Panc1 (cell line): ENCODE measurements at places on chromosomes 16 and 17.
A peak's percentile ranks its signal among the peaks of the same experiment; 100 is the strongest.

DNA sequence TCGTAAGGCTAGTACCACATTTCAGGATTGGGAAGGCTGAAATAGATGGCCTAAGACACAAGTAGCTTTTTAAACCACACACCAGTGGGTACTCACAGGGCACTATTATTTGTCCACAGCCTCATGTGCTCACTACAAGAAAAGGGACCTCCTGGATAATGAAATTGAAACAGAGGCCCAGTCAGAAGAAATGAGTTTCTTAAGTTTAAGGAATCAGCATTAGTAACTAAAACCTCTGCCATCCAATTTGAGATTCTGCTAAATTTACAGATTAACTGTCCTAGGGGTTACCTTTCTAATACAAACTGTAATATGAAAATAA lies 3.0 kb downstream of the USP7 start:
- peaks cover 53% of the 10 kb centered on the region for H3K4me1 ChIP-seq
- H3K36me3 ChIP-seq, result peaks cover 4% of the 10 kb centered on the region; the same call in 1 of the 2 replicates
- no peaks in the 10 kb centered on the region for H3K27me3 ChIP-seq
- peak overlapping the region; percentile 72 for H3K27ac ChIP-seq
- peak overlapping the region; percentile 13 for H3K4me3 ChIP-seq

DNA sequence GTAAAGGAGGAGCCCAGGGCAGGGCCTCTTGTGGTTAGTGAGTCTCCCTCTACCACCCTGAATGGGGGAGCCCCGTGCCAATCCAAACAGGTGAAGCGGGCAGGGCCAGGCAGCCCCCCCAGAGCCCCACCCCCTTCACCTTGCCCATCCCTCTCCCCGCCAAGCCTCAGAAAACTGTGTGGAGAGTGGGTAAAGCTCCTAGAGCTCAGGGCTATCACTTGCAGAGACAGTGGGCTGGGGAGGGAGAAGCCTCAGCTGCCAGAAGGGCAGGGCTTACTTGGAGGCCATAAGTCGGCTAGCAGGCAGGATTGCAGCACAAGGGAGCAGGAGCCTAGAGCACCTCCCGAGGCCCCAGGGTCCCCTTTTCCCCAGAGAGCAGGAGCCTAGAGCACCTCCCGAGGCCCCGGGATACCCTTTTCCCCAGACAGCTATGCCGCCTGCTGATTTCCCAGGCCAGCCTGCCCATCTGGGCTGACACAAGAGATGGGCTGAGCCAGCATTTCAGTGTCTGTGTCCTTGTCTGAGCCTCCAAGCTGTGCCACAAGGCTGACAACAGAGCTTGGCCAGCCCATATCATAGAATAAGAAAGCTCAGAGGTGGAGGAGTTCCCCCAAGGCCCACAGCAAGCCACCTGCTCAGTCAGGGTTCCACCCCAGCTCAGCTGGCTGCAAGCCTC lies 6.7 kb upstream of the KRT14 start:
- no peaks in the 10 kb centered on the region for H3K27me3 ChIP-seq
- no peak overlapping the region for H3K4me3 ChIP-seq
- H3K4me1 ChIP-seq, result no peaks in the 10 kb centered on the region
- H3K27ac ChIP-seq, result no peak overlapping the region

DNA sequence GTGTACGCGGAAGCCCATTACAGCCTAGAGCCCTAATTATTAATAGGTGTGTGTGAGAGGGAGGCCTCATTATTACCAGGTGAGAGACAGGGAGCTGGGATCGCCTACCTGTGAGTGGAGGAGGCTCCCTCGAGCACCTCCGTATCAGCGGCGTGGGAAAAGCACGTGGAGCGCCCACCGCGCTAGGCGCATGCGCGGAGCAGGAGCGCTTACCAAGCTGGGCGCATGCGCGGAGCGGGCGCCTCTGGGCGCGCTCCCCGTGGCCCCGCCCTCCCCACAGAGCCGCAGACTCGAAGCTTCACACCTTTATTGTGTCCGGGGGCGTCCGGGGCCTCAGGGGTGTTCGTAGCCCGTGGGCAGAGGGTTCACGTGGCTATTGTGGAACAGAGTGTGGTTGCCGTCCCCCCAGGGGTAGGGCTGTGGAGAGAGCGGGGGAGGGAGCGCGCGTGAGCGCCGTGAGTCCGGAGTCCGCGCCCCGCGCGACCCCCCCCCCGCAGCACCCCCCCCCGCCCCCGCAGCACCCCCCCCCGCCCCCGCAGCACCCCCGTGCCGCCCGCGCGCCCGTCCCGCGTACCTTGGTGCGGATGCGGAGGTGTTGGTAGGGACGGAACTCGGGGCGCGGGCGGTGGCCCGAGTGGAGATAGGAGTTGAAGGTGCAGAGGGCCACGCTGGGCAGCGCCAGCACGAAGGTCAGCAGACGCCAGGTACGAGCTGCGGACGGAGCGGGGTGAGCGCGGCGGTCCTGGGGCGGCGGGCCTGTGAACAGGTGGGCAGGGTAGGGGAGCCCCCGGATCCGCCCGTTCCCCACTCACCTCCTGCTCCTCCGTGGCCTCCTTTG lies 500 bp downstream of the COX6A2 start:
- H3K36me3 ChIP-seq, result no peaks in the 10 kb centered on the region
- no peaks in the 10 kb centered on the region for H3K4me1 ChIP-seq
- H3K27me3 ChIP-seq, result no peaks in the 10 kb centered on the region
- DNase-seq, result no peak

- no peak for DNase-seq
- H3K36me3 ChIP-seq, result no peaks in the 10 kb centered on the region; the same call in 1 of the 2 replicates
- H3K27me3 ChIP-seq, result no peaks in the 10 kb centered on the region
- no peaks in the 10 kb centered on the region for H3K4me1 ChIP-seq
- H3K27ac ChIP-seq, result no peak overlapping the region
- H3K4me3 ChIP-seq, result no peak overlapping the region
These were observed 205.2 kb upstream of the CACNG5 start for GRCh38 chr17:66629762-66630161.

DNA sequence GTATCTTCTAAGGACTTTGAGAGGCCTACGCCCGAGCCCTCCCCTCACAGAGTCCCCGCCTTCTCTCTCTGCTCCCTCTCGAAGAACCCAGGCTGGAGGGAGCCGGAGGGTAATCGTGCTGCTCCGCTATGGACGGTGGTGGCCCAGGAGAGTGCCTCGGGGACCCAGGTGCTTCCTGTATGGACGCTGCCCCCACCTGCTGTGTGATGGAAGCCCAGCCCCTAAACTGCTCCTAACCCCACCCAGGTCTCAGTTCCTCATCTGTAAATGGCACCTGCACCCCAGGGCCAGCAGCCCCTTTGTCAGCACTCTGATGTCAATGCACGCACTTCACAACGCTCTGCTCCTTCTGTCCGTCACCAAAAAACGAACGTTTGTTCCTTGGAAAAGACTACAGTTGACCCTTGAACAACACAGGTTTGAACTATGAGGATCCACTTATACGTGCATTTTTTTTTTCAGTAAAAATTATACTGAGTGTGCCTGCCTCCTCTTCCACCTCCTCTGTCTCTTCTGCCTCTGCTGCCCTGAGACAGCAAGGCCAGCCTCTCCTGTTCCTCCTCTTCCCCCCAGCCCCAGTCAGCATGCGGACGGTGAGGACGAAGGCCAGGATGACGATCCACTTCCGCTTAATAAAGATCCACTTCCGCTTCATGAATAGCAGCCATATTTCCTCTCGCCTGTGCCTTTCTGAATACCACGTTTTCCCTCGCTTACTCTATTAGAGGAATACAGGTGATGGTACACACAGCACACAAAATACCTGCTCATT lies 118.3 kb downstream of the BANP start:
- no peaks in the 10 kb centered on the region for H3K36me3 ChIP-seq
- no peak for DNase-seq
- H3K4me3 ChIP-seq, result no peak overlapping the region
- H3K27ac ChIP-seq, result no peak overlapping the region
- no peaks in the 10 kb centered on the region for H3K4me1 ChIP-seq

DNA sequence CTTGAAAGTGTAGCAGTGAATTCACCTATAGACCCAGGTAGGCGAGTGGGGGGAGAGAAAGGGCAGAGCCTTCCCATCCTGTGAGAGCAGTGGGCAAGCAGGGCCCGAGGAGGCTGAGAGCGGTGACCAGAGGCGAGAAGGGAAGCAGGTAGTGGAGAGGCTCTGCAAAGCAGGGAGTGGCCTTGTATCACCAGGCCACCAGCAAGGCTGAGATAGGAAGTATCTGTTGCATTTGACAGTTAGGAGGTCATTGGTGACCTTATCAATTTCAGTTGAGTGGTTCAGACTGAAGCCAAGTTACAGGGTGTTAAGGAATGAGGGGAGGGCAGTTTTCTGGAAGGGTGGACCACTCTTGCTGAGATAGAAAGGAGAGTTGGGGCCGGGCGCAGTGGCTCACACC lies 10.7 kb upstream of the HSD3B7 start:
- no peak for DNase-seq
- H3K36me3 ChIP-seq, result peaks cover 19% of the 10 kb centered on the region
- H3K27me3 ChIP-seq, result no peaks in the 10 kb centered on the region
- no peaks in the 10 kb centered on the region for H3K4me1 ChIP-seq
- no peak overlapping the region for H3K27ac ChIP-seq

- no peak overlapping the region for H3K27ac ChIP-seq
- H3K4me1 ChIP-seq, result no peaks in the 10 kb centered on the region
- no peak overlapping the region for H3K4me3 ChIP-seq
These were observed 25.7 kb downstream of the CMTM4 start for GRCh38 chr16:66670691-66671388.

DNA sequence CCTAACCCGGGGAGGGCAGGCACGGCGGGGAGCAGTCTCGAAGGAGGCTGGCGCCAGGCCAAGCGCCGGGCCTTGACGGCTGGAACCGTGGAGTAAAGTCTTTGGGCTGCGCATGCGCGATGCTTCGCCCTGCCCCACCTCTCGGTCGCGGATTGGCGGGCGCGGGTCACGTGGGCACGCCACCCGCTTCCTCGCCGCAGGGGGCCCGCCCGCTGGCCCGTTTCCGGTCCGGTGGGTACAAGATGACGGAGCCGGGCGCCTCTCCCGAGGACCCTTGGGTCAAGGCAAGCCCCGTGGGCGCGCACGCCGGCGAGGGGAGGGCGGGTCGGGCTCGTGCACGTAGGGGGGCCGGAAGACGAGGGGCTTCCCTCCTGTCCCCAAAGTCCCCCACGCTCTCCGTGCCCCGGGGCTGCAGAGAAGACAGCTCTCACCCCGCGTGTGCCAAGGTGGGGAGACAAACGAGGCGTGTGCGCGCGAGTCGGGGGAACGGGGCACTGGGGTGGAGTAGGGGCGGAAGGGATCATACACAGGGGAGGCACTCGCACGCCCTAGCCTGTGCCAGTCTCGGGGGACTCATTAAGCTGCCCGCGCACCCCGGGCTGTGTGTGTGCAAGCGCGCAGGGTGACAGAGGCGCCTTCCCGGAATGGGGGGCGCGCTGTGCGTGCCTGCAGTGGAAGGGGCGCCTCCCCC lies at the start of gene MLX:
MLX (plus strand) TSS at position 218 of the 691 bp plus-strand sequence; CDS start at position 243, 25 bp downstream.
- peak within 1 kb of the TSS; percentile 84 for H3K27ac ChIP-seq
- H3K4me3 ChIP-seq, result peak within 1 kb of the TSS; percentile 62
- peaks cover 8% of the 10 kb centered on the region for H3K36me3 ChIP-seq
- no peak for DNase-seq
- H3K27me3 ChIP-seq, result no peaks in the 10 kb centered on the region
- H3K4me1 ChIP-seq, result peaks cover 36% of the 10 kb centered on the region

DNA sequence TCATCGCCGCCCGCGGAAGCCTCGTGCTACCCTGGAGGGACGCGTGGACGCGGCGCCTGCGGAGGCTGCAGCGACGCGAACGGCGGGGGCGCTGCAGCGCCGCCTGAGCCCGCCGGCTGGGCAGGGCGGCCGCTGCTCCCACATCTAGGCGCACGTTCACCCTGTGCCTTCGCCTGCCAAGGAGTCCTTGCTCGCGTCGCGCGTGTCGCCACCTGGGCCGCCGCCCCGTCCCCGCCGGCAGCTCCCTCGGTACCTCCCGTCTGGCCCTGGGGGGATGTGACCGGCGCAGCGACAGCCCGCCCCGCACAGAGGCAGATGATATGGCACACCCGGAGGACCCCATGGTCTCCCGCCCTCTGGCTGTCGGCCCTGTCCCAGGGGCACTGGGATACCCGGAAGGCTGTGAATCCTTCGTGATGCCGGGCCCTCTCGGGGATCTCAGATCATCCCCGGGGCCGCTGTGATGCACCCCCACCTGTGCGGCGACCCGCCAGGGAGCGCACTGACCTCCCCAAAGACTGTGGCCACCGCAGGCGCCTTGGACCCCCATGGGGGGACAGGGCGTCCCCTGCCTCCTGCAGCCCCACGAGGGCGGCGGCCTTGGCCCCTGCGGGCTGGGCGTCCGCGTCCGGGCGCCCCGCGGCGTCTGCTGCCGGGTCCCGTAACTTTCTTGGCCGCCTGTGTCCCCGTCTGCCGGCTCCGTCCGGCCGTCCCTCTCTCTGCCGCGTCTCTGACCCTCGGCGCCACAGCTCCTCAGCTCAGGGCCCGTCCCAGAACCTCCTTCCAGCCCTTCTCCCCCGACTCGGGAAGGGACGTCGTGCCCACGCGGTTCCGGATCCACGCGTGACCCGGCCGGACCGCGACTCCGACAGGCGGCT lies 689 bp upstream of the TBC1D24 start:
- H3K36me3 ChIP-seq, result no peaks in the 10 kb centered on the region; the same call in 1 of the 2 replicates
- H3K27me3 ChIP-seq, result no peaks in the 10 kb centered on the region
- peak overlapping the region; percentile 85 for H3K27ac ChIP-seq
- no peak for DNase-seq

DNA sequence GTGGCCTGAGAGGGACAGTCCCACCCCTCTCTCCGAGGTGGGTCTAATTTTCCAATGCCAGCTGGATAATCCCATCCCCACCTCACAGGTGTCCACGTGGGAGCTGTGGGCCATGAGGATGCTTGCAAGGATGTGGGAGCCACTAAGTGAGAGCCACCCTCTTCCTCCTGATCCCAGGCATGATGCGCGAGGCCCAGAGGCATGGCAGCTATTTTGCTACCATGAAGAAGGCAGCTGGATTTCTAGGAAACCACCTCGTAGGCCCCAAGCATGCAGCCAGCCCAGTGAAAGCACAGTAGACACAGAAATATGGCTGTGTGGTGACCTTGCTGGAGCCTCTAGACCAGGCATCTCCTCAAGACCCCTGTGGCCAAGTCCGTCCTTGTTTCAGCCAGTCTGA lies 20.4 kb downstream of the KDM8 start:
- H3K27ac ChIP-seq, result no peak overlapping the region
- H3K4me3 ChIP-seq, result no peak overlapping the region
- no peaks in the 10 kb centered on the region for H3K27me3 ChIP-seq
- no peak for DNase-seq
- no peaks in the 10 kb centered on the region for H3K36me3 ChIP-seq

GRCh38 chr17:56186222-56186786 lies 33.0 kb downstream of the ANKFN1 start:
- H3K27ac ChIP-seq, result no peak overlapping the region
- no peaks in the 10 kb centered on the region for H3K27me3 ChIP-seq
- no peaks in the 10 kb centered on the region for H3K4me1 ChIP-seq
- no peaks in the 10 kb centered on the region for H3K36me3 ChIP-seq

DNA sequence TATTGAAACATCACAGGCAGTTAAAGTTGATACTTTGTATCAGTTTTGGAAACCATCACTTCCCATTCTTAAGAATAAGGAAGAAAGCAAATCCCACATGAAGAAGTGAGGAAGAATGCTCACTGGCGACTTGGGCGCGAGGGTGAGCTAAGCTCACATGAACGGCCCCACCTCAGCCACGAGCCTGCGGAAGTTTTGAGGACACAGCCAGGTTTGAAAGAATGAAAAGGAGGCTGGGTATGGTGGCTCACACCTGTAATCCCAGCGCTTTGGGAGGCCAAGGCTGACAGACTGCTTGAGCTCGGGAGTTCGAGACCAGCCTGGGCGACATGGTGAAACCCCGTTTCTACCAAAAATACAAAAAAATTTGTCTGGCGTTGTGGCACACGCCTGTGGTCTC lies 110.3 kb upstream of the CHMP6 start:
- H3K4me1 ChIP-seq, result no peaks in the 10 kb centered on the region
- H3K27me3 ChIP-seq, result no peaks in the 10 kb centered on the region
- no peak overlapping the region for H3K4me3 ChIP-seq
- no peaks in the 10 kb centered on the region; the same call in 1 of the 2 replicates for H3K36me3 ChIP-seq
